Left cardiac atrium (tissue), 4 donors: ENCODE measurements at places on chromosomes 11 and 22.

DNA sequence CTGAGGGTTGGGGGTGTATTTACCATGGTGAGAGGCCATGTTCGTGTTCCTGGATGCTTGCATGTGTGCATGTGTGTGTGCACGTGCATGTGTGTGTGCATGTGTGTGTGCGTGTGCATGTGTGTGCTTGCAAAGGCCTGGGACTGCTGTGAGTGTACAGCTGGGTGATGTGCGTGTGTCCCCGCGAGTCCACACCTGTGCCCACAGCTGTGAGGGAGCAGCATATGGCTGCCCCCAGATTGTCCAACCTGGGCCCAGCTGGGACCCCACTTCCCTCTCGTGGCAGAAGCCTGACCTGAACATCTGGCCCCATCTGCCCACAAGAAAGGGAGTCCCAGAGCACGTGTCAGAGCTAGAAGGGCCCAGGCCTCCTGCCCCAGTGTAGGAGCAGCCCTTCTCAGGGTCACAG lies 8.4 kb upstream of the CD248 start:
- no peak for DNase-seq

DNA sequence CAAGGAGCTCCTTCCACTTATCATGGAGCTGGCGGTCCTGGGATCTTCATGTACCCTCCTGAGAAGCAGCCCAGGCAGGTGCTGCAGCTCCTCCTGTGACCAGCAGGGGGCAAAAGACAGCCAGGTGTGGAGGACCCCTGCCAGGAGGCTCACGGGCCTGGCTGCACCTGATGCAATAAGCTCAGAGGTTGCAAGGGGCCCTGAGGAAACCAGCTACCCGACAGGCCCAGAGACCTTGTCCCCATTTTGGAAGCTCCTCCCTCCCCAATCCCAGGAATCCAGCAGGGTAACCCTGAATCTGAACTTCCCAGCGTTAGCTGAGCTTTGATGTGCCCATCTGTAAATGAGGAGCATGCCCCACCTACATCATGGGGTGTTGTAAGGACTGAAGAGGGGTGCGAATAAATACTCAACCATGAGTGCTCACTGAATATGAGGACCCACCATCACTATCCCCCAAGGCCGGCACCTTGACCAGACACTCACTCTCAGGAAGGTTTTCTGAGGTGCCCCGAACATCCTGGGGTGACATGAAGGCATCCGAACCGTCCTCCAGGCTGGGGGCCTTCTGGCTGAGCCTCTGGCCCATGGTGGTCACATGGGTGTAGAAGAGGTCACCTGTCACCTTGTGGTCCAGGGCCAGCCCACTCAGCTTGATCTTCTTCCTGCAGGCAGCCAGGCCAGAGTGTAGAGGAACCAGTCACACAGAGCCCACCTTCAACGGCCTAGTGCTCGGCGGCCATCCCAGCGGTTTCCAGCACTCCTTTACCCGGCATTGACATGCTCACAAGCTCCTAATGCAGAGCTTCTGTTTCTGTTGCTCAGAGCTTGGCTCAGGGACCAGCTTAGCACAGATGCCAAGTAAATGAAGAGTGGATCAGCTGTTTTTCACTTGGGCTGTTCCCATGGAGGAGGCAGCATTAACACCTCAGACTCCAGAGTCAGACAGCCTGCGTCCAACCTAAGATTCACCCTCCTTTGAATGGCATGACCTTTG lies 21.7 kb downstream of the SLC43A1 start:
- peak; percentile 60 for DNase-seq

DNA sequence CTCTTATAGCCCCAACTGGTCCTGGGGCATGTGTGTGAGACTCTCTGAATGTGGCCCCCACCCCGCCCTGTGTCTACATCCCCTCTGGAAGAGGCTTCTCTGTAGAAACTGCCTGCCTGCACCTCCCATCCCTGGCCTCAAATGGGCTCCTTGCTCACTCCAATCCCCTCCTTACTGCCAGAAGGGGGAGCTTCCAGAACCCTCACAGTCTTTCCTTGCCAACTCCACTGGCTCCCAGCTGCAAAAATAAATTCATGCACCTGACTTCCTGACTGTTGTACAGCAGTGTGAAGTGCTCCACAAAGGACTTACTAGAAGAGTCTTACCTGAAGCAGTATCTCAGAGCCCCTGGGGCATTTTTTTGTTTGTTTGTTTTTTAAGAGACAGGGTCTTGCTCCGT lies 15.2 kb upstream of the SERPIND1 start:
- DNase-seq: no peak

GRCh38 chr22:20863366-20863765 lies 4.6 kb downstream of the SNAP29 start:
- no peak for DNase-seq
